PC-9 (cell line): ENCODE measurements at places on chromosomes 1 and 21. TPM values are rescaled to one million over a fixed set of nuclear protein-coding genes. Genes with fewer than 3 reads are reported as not detected.

GRCh38 chr1:77238462-77238861 lies 19.2 kb upstream of the PIGK start:
- DNase-seq: no peak

DNA sequence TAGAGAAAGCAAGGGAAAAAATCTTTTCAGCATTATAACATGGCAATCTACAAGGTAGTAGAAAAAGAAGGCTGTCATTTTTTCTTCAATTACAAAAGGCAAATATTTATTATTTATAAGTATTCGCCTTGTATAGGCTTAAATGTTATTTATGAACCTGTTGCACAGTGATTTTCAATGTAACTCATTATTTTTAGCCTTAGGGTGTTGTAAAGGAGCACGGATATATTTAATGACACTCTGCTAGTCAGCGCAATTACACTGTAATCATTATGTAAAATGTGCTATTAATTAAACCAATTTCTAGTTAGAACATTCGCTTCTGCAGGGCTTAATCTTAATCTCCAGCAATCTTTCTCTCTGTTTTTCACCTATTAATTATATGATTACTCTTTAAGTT lies 145.0 kb downstream of the ATG4C start:
- DNase-seq: no peak

GRCh38 chr1:20921285-20921684 lies 134.2 kb upstream of the HP1BP3 start:
- DNase-seq: no peak

DNA sequence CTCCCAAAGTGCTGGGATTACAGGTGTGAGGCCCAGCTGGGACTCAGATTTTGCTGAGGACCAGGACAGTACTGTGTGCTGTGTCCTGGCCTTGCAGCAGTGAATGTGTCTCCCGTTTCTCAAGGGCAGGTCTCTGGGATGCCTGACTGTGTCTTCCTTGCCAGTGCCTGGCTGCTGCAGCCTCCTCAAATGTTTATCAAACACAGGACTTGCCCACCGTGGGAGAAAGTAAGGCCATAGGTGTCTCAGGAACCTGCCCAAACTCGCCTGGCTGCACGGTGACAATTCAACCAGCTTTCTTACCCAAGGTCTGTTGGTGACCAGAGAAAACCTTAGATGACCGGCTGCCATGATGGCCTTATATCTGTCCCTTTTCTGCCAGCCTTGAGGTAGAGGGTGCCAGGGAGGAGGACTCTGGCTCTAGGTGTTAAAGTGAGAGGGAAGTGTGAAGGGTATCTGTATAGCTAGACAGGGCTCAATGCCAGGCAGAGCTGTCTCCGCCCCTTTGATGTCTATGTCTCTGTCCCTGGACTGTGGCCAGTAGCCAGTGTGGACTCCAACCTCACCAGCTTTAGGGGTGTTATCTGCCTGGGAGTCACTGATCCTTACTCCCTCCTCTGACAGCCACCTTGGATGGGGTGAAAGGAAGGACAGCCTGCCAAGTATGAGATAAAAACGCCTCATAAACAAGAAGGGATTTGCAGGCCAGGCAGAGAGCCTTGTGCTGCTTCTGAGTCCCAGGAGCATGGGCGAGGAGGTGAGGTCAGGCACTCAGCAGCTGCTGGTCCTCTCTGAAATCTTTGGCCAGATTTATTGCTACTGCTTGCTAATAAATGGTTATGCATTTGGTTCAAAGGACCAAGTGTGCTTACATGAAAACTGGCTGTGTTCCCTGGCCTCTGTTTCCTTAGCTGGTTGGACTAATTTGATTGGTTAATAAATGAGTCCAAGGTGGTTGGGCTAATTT lies 22.3 kb downstream of the IL6R start:
- no peak for DNase-seq

GRCh38 chr1:210722410-210723081 lies 393.8 kb downstream of the HHAT start:
- no peak for DNase-seq

DNA sequence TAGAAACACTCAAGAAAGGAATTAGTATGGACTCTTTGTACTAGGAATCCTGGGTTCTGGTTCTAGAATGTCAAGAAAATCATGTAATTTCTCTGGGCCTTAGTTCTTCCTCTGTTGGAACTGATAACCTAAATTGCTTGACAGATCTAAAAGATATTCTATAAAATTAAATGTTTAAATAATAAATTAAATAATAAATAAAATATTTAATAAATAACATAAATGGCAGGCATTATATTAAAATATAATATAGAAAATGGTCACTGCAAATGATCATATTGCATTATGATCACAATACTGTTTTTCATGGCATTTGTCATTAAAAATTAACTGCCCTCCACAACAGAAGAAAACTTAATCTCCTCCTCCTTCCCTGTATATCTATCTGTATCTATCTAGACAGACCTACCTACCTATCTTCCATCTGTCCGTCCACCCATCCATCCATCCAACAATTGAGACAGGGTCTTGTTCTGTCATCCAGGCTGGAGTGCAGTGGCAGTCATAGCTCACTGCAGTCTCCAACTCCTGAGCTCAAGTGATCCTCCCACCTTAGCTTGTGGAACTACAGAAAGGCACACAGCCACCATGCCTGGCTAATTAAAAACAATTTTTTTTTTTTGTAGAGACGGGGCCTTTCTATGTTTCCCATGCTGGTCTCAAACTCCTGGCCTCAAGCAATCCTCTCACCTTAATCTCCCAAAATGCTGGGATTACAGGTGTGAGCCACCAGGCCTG lies 16.4 kb downstream of the NUCKS1 start:
- DNase-seq: no peak

- no peak for DNase-seq
Observed at GRCh38 chr1:53180951-53181350, 15.7 kb upstream of the CPT2 start.

DNA sequence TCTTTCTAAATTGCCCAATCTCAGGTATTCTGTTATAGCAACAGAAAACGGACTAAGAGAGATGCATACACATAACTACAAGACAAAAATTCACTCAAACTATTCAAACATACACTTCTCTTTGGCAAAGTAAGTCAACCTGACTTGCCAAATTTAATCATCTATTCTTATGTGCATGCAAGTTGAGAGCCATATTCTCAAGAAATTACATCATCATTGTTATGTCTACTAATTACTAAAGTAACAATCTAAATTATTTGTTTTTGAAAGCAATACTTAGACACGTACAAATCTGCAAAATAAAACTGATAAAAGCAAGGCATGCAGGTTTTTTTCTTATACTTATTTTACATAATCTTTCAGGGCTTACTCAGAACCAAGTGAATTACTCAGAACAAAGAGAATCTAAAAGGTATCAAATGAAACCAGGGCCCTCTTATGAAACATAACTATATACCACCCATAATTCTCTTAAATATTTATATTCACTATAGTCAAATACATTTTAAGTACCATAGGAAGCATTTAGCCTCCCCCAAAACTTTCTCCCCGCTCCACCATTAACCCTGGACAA lies 62.3 kb downstream of the HLCS start:
- no peak for DNase-seq

DNA sequence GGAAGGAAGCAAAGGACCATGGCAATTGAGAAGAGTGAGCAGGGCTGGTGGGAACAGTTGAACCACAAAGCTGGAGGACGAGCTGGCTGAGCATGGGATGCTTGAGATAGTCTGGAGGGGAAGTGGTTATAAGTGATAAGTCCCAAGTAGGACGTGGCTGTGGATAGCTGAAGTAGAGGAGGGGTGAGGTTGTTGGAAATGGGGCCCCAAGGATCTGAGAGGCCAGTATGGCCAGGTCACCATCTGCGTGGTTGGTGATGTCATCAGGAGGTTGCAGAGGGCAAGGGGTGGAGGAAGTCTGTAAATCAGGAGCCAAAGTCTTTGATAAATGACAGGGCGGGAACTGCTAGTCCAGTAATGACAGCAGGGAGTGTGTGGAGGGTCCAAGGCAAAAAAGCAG lies 11.0 kb upstream of the REN start:
- DNase-seq: no peak

DNA sequence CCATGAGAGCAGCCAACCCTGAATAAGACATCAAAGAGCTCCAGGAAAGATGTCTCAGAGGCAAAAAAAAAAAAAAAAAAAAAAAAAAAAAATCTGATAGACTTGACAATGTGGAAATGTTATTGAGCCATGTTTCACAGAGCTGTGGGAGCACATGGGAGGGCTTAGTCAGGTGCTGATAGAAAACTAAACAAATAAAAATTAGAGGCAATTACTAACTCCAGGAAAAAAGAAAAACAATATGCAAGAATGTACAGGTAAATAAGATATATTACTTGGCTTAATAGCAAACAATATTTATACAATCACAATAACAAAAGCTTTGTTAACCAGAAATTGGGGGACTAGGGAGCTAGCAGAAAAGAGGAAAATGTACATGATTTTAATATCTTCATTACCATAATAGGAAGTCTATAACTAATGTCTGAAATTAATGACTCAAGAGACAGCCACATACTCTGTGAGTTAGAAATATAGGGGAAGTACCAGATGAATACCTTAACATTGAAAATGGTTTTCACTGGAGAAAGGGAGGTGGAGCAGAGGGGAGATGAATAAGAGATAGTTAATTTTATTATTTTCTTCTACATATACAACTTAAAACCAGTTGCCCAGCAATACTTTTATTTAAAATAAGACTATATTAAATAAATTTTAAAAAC lies 16.9 kb upstream of the RGS16 start:
- no peak for DNase-seq

DNA sequence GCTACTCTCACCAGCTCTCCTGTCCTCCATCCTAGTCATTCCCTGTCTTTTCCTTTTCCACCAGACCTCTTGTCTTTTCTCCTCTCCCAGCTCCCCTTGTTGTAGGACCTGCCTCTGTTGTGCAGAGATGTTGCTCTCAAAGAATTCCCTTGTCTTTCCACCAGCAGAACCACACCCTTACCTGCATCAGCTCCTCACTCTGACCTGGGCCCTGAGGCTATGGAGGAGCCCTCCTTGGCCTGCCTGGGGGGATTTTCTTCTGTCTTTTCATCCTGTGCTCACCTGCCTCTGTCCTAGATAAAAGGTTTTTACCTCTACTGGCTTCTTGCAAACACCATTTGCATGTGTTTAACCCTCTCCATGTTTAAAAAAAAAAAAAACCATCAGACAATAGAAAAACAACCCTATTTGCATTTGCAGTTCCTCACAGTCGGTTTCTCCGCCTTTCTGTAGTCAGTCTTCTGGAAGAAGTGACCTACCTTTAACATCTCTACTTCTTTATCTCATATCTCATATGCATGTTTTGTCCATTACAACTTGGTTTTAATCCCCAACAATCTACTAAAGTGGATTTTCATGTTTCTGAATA lies 12.1 kb downstream of the FCRL5 start:
- DNase-seq: no peak

DNA sequence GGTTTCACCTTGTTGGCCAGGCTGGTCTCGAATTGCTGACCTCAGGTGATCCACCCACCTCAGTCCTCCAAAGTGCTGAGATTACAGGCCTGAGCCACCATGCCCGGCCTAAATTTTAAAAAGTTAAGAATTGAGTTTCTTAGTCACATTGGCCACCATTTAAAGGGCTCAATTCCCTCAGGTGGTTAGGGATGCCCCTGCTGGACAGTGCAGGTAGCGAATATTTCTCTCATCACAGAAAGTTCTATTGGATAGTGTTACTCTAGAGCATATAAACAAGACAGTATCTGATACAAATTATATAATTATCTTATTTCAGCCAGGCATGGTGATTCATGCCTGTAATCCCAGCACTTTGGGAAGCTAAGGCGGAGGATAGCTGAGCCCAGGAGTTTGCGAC lies 320.2 kb downstream of the ZP4 start:
- no peak for DNase-seq

- DNase-seq: no peak
Observed at GRCh38 chr21:39690454-39690853, 54.5 kb upstream of the IGSF5 start.

GRCh38 chr1:184563308-184563707 lies 176.5 kb downstream of the C1orf21 start:
- DNase-seq: no peak

DNA sequence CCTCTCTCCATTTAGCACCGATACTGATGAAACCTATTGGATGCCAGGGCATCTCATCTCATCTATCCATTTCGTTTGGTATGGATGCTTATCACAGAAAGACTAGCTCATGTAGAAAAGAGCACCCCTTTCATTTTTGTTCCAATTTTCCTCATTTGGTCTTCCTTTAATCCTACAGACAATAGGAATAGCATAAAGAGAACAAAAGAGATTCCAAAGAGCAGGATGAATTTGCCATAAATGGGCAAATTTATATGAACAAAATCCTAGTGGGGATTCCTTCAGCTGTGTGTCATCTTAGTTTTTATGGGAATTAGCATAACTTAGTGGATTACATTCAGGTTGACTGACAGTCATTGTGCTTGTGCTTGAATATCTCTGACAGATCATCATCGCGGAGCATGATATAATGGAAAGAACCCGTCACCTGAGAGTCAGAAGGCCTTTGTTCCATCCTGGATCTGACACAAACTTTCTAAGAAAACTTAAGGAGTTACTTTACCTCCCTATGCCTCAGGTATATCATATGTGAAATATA lies 777.5 kb upstream of the ADGRL2 start:
- no peak for DNase-seq

GRCh38 chr1:45507893-45508292 lies 7.8 kb downstream of the MMACHC start:
- no peak for DNase-seq

DNA sequence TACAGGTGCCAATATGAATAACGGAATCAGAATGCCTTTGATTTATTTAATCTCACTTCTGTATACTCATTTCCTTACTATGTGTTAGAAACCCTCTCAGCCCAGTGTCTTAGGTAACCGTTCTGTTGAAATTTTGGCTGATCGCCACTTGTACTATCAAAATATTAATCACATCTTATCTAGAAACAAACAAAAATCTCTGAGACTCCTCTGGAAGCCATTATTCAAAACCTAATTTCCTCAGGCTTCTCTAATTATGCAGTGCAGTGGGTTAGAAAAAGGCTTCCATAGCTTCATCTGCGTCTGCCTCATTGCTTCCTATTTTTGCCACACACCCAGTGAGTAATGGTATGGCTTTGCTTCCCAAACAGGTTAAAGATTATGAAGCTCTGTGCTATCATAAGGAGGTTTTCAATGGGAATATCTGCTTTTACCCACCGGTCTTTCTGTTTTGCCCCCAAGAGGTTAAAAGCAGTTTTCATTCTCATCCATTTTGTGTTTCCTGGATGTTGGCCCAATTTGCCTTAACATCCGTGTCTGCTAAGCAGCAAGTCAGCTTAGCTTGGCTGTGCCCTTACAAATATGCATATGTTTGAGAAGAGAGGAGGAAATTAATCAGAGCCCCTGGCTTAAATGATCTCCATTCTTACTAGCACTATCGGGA lies 129.6 kb downstream of the RYR2 start:
- DNase-seq: no peak

- DNase-seq: no peak
Observed at GRCh38 chr1:89540406-89540970, 15.9 kb downstream of the LRRC8B start.

Gene FALEC
- total RNA-seq: 0.94 and 2.1 TPM in 2 replicates

Gene PRAMEF5
- not detected in 2 replicates for total RNA-seq

Gene RGS13
- not detected in 2 replicates for total RNA-seq

Gene SLC44A3
- total RNA-seq: 11.0 and 17.5 TPM in 2 replicates

Gene VWA1
- 56.6 and 65.9 TPM in 2 replicates for total RNA-seq

Gene PSRC1
- 26.4 and 28.6 TPM in 2 replicates for total RNA-seq

Gene SLAMF8
- not detected in 2 replicates for total RNA-seq

Gene CADM3
- not detected in 2 replicates for total RNA-seq

Gene AGBL4
- total RNA-seq: not detected in 2 replicates

Gene ALG14
- 7.7 and 8.6 TPM in 2 replicates for total RNA-seq
